NCI-H446 treated with DMSO at 0.1 percent for 48 hours (cell line): ENCODE measurements at places on chromosomes 12 and 14.

- no peak for DNase-seq
Observed at GRCh38 chr12:129201029-129201428, 347.8 kb downstream of the GLT1D1 start.

- no peak for DNase-seq
Observed at GRCh38 chr12:113322343-113322742, 12.6 kb downstream of the SLC8B1 start.

DNA sequence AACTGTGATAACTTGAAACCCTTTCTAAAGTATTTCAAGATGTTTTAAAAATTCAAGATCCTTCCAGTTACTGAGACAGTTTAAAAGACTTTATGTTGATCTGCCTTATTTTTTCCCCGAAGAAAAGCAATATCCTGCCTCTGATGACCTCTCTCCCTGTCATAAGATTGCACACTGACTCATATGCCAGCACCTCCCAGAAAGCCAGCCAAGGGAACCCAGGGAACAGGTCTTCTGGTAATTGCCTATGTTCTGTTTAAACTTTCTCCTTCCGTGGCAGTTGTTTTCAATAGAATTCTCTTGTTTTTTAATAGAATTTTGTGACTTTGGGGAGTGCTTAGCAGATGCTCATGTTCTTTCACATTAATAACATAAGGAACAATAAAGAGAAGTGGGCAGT, 300.2 kb upstream of the PRKD1 start:
- no peak for DNase-seq

DNA sequence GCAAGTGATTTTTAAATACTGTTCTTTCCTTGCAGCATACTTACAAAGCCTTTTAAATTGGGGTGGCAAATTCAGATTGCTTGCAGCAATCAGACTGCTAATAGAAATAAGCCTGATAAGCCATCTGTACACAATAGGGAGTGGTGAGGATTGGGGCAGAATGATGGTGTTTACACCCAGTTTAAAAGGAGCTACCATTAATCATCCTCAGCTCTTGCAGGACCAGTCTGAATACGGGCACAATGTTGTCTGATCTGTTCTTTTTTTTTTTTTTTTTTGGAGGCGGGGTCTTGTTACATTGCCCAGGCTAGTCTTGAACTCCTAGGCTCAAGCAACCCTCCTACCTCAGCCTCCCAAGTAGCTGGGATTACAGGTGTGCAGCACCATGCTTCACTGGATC, 50.1 kb upstream of the REP15 start:
- no peak for DNase-seq

GRCh38 chr14:50303744-50304471, 8.1 kb downstream of the L2HGDH start:
- DNase-seq: peak; percentile 16

DNA sequence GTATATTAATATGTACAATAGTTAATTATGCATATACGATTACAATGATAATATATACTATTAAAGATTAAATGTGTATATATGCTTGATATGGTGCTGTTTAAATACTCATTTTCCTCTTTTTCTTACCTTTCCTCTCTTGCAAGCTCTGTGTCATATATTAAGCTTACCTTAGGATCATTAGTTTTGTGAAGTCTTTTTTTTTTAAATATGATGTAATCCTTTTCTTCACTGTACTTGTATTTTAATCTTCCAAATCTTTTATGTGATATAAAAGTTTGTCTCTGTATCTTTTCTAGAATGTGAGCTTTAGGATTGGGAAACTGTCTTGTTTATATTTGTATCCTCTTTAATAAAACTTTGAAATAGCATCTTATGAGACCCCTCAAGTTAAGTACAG, 88.7 kb downstream of the CCDC91 start:
- DNase-seq: no peak

- no peak for DNase-seq
Observed at GRCh38 chr12:67698672-67699581, 50.4 kb downstream of the DYRK2 start.

- no peak for DNase-seq
Observed at GRCh38 chr14:65237941-65238340, 135.6 kb upstream of the MAX start.

DNA sequence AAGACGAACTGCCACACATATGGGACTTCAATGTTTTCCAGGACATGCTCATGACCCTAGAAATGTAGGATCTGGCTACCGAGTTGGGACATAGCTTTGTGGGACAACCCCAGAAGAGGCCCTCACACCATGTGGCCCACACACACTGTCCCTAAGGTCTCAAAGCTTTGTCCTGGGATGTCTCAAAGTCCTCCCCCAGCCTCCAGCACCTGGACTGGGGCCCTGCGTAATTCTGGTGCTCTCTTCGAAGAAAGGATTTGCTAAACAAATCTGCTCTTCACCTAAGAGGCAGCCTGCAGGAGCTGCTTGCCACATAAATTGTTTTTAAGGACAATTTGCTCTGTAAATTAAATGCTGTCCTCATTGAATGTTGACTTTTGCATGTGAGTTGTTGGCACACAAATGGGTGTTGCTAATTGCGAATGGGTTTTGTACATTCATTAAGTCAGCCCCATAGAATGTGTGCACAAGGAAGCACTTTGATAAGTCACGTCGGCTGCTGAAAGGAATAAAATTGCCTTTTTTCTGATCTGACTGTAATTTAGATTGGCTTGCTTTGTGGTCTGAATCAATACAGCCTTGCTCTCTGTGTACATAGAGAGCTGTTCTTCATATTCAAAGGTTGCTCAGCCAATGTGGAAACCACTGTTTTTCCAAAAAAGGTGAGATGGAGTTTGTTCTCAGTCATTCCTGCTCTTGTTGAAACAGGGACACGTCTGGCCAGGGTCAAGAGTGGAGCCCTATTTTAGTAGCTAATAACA, 161.6 kb upstream of the PWP1 start:
- DNase-seq: no peak

DNA sequence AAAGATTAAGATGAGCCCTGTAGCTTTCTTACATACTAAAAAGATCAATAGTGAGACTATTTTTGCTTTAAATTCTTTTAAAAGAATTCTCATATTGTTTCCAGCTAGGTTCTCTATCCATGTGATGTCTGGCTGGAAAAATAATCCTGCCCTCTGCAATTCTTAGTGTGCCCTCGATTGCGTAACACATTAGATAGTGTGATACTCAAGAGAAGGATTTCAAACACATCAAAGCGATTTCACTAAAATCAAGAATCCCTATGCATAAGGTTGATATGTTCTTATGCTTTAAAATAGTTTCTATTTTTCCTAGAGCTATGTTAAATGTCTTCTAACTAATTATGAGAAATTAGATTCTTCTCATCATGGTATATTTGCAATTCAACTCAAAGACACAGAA, 127.3 kb upstream of the PLEKHA5 start:
- DNase-seq: no peak

- DNase-seq: no peak
Observed at GRCh38 chr12:104299842-104300481, 3.6 kb upstream of the EID3 start.
